Nephron progenitor cell (in vitro differentiated cells): ENCODE measurements at places on chromosomes 11 and 22.

DNA sequence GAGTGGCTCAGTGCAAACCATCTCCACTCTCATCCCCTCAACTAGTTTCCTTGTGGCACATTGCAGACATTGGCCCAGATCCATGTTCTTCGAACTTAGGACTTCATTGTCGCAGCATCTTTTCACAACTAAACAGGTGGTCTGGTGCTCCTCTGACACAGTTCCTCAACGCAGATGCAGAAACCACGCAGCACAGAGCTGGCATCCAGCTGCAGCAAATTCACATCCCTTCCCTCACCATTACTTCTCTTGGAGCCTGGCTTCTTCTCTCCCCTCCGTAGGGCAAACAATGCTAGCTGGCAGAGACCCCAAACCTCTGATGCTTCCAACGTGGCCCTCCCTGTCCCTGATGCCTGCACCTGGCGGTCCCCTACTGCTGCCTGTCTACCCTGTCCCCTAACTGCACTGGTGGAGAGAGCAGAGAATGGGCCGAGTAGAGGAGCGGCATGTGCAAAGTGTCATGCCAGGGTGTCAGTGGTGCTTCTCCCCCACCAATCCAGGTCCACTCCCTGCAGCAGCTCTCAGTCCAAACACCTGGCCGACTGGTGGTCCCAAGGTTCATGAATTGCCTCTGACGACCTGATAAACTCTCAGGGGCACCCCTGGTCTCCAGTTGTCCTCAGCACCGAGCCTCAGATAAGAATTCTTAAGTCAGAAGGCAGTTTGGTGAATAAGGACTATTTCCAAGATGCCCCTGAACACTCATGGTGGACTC, 18.1 kb downstream of the TMPRSS13 start:
- no peak for DNase-seq
- H3K27me3 ChIP-seq: peaks cover 29% of the 10 kb centered on the region
- H3K27ac ChIP-seq: no peak overlapping the region
- no peak overlapping the region for H3K4me3 ChIP-seq

DNA sequence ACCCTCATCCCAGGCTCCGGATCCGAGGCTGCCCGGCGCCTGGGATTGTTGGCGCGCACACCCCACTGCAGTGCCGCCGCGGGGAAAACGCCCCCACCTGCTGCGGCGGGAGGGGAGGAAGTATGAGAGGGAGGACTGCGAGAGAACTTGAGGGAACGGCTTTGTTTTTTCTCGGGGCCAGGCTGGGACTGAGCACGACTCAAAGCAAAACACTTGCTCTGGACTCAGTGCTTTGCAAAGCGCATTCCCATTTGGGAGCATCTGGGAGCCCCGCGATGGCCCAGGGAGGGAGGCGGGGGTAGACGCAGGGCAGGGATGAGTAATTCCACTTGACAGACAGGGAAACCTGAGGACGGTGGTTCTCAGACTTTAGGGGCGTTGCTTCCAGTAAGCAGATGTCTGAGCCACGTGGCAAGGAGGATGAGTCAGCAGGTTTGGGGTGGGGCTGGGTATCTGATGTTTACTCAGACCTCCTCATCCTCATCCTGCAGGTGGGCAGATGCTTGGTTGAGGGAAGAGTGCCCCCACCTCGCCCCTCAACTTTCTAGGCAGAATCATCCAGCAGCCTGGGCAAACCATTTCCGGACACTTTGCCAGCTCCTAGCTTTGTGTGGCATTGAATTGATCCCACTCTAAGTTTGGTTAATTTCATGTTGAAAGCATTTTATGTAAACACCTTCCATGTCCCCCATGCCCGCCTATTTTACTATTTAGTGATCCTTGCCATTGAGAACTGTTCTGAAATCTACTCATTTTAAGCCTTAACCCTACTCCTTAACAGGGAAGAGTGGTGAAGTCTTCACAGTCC, 1.5 kb downstream of the MIAT start:
- DNase-seq: peak; percentile 60
- H3K36me3 ChIP-seq: no peaks in the 10 kb centered on the region
- peaks cover 55% of the 10 kb centered on the region for H3K27me3 ChIP-seq
- H3K4me1 ChIP-seq: peaks cover 28% of the 10 kb centered on the region
- peak overlapping the region; percentile 78 for H3K4me3 ChIP-seq
- H3K27ac ChIP-seq: no peak overlapping the region

DNA sequence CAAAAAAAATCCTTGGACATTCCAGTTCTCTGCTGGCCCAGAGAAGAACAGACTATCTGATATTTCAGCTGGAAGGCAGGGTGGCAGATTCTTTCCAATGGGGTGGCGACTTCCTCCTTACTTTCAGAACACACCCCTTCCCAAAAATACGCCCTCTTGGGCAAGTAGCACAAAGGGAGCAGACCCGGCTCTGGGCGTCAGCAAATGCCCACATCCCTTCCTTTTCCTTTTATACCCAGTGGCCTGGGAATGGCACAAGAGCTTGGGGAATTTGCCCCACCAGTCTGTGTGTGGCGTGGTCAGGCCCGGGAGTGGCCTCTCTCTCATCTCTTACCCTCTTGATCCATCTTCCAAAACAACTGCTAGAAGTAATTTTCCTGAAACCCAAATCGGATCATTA, 33.0 kb upstream of the NUP160 start:
- H3K4me1 ChIP-seq: no peaks in the 10 kb centered on the region
- H3K27ac ChIP-seq: peak overlapping the region; percentile 59
- peaks cover 9% of the 10 kb centered on the region for H3K27me3 ChIP-seq
- no peak overlapping the region for H3K4me3 ChIP-seq

DNA sequence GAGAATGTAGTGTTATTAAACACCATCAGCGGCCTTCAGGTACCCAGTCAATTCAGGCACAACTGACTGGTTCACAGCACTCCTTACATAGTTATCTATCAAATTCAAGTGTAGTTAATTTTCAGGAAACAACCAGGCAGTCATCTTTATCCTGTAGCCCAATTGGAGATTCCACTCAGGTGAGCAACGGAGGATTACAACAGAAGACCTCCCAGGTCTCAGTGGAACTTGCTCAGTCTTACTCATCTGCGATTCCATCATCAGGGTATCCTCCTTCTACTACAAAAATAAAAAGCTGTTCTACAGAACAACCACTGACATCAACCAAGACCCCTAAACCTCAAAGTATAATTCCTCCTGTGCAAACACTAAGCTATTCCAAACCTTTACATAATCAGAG, 39.6 kb downstream of the QSER1 start:
- H3K27ac ChIP-seq: no peak overlapping the region
- no peak overlapping the region for H3K4me3 ChIP-seq
- no peaks in the 10 kb centered on the region for H3K4me1 ChIP-seq
- H3K36me3 ChIP-seq: peaks cover 75% of the 10 kb centered on the region
- no peak for DNase-seq
